COR-L47 (cell line): ENCODE measurements at places on chromosomes 16 and 17.

DNA sequence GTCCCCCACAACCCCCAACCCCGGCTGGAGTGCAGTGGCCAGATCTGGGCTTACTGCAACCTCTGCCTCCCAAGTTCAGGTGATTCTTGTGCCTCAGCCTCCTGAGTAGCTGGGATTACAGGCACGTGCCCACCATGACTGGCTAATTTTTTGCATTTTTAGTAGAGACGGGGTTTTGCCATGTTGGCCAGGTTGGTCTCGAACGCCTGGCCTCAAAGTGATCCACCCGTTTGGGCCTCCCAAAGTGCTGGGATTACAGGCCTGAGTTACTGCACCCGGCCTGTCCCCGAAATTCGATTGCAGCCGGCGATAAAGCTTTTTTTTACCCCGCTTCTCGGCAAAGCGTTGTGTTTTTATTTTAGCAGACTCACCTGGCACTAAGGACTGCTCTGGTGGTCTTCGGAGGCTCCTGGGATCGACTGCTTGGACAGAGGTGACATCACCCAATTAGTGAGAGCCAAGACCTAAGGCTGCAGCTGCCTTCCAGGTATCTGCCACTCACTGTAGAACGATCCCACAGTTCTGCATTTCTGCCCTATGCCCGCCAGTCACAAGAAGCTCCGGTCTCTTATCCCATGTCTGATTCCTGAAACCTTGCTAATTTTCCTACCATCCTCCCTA is 82.2 kb upstream of the ARL4D start:
- no peak for DNase-seq

- no peak for DNase-seq
These were observed 34.7 kb downstream of the GJC1 start for GRCh38 chr17:44795421-44795820.

GRCh38 chr17:49845321-49845720 is 2.5 kb downstream of the TAC4 start:
- DNase-seq: no peak

DNA sequence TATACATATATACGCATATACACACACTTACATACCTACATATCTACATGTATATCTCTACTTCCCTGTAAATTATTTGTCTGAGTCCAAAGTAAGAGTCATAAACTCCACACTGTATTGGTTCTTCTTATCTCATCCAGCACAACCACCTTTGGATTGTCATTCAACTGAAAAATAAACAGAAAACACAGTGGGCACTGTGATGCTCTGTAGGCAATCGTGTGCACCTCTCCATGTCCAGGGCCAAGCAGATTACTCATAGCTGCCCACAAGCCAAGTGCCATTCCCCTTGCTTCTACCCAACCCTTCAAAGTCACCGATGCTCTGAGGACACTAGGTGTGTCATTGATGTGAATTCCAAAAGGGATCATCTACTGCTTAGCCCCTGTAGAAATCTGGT is 12.9 kb upstream of the TEKT3 start:
- no peak for DNase-seq

GRCh38 chr16:29915590-29916247 is 10.3 kb downstream of the KCTD13 start:
- DNase-seq: no peak

DNA sequence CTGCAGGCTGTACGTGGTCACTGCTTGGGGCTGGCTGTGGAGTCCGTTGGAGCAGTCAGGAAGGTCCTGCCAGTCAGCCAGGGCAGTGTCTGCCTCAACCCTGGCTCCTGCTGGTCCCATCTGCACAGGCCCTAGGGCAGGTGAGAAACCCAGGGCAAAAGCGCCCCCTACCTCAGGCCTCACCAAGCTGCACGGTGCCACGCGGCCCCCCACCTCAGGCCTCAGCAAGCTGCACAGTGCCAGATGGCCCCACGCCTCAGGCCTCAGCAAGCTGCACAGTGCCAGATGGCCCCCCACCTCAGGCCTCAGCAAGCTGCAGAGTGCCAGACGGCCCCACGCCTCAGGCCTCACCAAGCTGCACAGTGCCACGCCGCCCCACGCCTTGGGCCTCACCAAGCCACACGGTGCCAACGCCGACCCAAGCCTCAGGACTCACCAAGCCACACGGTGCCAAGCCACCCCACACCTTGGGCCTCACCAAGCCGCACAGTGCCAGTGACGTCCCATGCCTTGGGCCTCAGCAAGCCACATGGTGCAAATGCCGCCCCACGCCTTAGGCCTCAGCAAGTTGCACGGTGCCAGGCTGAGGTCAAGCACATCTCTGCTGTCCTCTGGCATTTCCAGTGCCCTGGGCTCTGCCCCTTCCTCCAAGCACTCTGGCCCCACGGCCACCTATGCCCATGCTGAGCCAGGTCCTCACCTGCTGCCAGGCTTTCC is 5.5 kb downstream of the TMEM204 start:
- DNase-seq: no peak

DNA sequence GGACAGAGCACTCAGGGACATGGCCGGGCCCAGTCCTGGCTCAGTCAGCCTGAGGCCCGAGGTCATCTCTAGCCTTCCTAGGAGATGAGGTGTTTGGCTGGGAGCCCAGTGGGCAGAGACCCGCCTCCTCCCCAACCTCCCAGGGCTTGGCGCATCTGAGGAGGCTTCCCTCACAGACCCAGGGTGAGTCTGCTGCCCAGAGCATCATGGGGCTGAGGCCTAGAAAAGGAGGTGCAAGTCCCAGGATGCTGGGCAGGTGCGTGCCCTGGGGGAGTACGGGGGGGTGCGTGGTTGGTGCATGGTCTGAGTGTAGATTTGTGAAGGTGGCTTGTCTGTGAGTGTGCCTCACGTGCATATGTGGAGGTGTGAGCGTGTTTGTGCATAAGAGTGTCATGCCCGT is 4.7 kb downstream of the PDE6G start:
- no peak for DNase-seq

GRCh38 chr16:1493746-1494094 is 560 bp downstream of the TELO2 start:
- DNase-seq: no peak

GRCh38 chr17:6940186-6940649 is 55.6 kb upstream of the ALOX12 start:
- peak; percentile 26 for DNase-seq
